ENCODE measurements at places on chromosomes 11 and 22. TPM values are rescaled to one million over a fixed set of nuclear protein-coding genes. Genes with fewer than 3 reads are reported as not detected.
A peak's percentile ranks its signal among the peaks of the same experiment; 100 is the strongest.

DNA sequence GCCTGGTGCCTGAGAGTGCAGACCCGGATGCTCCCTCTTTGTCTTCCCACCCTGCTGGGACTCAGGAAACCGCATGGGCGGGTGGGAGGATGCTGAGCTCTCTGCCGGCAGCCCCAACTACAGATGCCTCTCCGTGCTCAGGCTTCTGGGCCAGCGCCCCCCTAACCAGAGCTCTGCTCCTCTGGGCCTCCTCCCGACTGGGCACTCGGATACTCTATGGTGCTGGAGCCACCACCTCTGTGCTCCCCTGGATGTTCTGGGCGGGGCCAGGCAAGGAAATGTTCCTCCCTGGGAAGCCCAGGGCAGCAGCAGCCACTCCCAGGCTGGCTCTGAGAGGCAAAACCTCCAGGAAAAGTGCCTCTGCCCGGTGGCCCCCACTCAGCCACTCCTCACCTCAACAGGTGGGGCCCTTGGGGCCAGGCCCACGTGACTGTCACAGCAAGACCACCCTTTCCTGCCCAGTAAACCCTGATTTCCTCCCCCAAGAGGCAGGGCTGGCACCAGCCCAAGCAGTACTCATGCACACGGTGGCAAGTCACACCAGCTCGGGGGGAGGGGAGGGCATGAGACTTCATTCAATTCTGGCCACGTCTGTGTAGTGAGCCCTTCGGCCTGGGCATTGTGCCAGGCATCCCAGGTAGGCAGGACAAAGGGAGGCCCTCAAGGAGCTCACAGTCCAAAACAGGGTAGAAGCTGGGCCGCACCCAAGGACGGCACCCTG, 54.7 kb upstream of the TCF20 start:
- no peak for DNase-seq

GRCh38 chr11:84524422-84525051, 1102.6 kb downstream of the DLG2 start:
- DNase-seq, result no peak

GRCh38 chr11:28833670-28834069, 725.5 kb downstream of the METTL15 start:
- peak; percentile 65 for DNase-seq

- no peak for DNase-seq
Observed at GRCh38 chr11:94032725-94033124, 11.6 kb downstream of the HEPHL1 start.

GRCh38 chr11:86681483-86681756, 9.0 kb upstream of the ME3 start:
- DNase-seq, result no peak

DNA sequence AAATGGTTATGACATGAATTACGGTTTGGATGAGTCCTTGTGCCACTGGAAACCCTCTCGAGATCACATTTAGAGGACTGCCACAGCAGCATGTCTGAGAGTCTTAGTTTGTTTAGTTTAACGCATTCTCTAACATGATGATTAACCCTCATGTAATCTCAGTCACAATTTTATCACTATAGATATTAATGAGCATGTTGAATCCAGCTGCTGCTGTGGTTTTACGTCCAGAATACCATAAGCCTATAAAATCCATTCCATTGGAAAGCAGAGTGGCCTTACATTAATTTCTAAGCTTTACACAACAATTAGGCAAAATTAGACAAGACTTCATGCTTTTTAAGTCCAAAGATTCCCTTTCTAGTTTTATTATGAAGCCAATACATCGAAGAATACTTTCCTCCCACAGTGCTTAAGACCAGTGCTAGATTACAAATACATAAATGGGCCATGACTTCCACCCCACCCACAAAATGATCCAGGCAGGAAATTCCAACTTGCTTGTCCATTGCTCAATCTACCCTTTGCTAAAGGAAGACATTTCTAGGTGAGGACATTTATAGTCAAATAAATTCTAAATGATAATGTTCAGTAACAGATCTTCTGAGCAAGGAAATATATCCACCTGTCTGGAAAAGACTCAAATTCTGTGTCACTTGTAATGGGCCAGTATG, 3.5 kb upstream of the ELMOD1 start:
- DNase-seq, result peak; percentile 62

DNA sequence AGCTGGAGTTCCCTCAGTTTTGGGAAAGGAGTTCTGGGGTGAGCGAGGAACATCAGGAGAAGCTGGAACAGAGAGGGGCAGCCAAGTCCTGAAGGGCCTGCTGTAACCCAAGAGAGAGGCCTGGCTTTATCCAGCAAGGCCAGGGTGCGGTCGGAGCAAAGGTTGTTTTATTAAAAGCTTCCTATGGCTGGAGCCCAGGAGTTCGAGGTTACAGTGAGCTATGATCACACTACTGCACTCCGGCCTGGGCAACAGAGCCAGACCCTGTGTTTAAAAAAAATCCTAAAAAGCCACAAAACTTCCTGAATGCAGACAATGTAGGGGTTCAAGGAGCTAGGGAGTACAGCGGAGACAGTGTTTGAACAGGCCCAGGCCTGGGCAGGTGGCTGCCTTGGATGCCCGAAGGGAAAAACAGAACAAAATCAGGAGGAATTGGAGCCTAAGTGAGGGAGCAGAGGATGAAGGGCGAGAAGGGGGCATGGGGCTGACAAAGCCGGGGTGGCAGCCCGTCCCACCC, 22.2 kb upstream of the MALAT1 start:
- no peak for DNase-seq

DNA sequence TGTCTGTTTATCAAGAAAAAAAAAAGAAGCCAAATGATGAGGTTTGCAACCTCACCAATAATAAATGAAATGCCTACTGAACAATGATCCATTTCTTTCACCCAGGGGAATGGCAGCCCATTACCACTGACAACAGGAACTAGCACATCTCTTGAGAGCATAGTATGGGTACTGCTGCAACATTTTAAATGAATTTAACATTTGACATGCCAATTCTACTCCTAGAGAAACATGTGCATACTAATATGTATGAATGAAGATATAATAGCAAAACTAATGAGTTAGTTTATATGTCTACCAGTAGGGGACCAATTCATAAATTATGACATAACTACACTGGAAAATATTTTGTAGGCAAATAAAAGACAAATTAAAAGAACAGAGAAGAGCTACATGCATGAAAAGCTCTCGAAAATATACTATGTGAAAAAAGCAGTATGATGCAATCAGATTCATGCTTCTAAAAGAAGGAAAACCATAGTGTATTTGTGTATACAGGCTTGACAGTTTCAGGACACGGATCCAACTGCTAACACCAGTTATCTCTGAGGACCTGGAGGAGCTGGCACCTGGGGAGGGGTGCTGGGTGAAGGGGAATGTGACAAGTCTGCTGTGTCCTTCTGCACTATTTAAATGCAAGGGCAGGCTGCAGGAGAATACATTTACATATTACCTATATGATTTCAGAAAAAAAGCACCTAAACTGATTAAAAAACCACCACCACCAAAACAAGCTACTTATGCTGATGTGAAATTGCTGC, 6.9 kb downstream of the SMCO4 start:
- DNase-seq, result no peak

- no peak for DNase-seq
Observed at GRCh38 chr11:114129142-114129541, 69.6 kb downstream of the ZBTB16 start.

DNA sequence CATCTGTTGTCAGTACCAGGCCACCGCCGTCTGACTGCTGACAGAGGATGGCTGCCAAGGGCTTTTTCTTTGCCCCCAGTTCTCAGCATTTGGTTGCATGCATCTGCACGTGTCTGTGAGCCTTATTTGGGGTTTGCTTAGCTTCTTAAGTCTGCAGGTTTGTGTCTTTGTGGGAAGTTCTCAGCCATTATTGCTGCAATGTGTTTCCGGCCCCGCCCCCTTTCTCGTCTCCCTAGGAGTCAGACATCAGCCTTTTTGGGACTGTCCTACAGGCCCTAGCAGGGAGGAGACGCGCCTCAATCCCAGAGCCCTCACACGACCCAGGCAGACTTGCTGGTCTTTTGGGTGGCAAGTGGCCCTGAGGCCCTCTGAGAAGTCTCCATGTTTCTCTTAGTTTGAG, 8.0 kb downstream of the MOB2 start:
- DNase-seq, result no peak

GRCh38 chr22:40009292-40009774, 14.6 kb downstream of the FAM83F start:
- no peak for DNase-seq

DNA sequence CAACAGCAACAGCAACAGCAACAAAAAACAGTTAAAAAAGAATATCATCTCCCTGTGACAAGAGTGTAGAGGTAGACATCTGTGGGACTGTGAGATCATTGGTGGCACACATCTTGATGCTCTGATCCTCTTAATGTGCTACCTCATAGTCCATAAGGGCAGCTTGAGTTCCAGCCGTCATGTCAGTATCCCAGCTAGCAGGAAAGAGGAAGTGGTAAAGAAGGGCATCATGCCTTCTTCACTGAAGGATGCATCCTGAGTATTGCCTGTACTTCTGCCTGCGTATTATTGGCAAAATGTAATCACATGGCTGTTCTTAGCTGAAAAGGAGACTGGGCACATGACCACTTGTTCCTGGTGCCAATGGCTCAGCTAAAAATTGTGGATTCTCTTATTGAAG, 314.3 kb downstream of the TBC1D22A start:
- DNase-seq, result no peak

DNA sequence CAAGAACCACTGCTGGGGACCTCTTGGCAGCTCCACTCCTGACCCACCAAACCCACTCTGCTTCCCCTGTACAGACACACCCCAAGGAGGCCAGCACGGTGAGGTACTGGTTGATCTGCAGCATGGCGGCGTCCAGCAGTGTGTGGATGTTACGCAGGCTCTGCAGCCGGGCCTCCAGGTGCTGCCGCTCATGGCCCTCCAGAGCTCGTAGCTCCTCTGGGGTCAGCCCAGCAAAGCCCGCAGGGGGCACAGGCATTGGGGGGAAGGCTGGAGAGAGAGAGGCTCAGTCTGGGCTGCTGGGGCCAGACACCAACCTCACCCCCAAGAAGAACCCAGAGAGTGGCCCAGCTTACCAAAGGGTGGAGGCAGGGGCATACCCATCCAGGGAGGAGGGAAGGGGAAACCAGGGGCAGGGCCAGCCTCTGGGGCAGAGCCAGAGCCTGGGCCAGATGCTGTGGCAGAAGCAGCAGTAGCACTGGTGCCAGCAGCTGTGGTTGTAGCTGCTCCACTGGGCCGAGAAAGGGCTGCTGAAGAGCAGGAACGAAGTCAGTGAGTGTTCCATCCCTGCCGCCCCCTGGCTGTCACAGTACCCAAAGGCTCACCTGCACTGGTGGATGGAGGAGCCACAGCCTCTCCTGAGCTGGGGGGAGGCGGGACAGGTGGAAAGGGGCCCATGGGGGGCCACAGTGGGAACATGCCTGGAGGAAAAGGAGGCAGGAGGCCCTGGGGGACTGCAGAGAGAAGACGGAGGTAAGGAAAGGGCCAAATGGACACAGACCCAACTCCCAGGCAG, 4.5 kb downstream of the SYVN1 start:
- DNase-seq, result no peak

- DNase-seq, result no peak
Observed at GRCh38 chr22:37184380-37184755, 3.7 kb downstream of the C1QTNF6 start.

DNA sequence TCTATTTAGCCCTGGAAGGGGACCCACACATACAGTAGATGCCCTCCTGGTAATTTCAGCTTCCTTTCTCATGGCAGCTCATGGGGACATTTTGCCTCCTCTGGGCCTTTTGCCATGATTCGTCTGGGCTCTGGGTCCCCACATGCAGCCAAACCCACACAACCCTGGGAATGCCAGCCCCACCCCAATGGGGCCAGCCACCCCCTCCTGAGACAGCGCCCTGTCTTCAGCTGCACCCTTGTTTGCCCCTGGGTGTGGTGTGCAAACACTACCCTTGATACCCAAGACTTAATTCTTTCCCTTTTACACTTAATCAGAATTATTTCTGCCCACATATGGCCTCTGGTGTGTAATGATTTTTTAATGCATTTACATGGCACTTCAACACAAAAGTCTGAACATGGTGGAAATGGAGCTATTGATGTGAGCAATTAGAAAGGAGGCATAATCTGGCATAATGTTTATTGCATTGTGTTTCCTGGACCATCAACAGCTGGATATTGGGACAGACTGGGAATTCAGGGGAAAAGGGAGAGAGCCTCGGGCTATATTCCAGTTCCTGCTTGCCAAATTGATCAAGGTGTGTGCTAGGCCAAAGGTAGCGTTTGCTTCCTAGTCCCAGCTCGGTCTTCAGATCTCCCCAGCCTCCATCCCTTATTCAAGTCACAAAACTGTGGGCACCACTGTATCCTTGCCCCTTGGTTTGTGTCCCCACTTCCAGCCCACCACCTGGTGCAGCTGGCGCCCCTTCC, 85.0 kb upstream of the ANO1 start:
- no peak for DNase-seq

DNA sequence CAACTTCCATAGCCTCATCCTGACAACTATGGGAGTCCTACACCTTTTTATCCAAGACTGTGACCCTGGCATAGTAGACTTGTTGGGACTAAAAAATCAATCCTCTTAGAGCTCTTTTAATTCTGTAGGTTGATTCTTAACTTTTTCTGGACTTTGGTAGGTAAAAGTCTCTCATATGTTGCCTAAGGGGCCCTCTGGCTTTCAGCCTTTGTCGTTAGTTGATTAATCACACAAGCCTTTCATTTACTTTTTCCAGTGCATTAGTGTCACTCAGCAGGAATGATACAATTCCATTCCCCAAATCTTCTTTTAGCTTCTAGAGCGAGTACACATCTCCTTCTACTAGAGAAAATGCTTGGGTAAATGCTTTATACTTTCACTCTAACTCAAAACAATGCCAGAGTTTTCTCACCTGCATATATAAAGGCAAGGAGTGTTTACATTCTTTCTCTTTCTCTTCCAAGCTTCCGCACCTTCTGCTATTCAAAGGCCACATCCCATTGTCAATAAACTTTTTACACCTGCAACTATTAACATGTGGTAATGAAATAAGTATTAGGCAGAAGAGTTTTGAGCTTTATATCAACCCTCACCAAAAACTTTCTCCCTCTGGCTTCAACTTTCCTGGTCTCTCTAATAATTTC, 516.6 kb downstream of the FAM181B start:
- DNase-seq, result no peak

DNA sequence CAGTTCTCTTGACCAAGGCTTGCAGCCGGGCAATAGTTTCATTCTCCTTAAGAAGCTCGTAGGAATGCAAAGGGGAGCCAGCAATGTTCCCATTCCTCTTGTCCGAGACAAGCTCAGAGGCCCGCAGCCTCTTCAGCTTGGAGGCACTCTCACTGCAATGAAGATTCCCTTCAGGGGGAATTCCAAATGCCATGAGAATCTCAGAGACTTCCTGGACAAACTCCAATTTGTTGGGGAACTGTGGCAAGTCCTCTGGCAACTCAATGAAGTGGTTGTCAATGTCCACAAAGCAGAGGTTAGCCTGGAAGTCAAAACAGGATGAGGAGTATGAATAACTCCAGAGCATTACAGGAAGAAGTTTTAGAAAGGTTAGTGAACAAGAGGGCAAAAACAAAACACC, 84.4 kb downstream of the DENND5A start:
- no peak for DNase-seq

GRCh38 chr11:11733246-11733747, 108.5 kb upstream of the USP47 start:
- no peak for DNase-seq

- DNase-seq, result no peak
Observed at GRCh38 chr22:46389081-46389480, 53.6 kb downstream of the TRMU start.

The OR51I1 gene
- not detected for polyA plus RNA-seq

The RIMBP3C gene
- 0.06 TPM for polyA plus RNA-seq

The SCUBE1 gene
- polyA plus RNA-seq, result not detected

The CARD18 gene
- polyA plus RNA-seq, result not detected

The TNNI2 gene
- polyA plus RNA-seq, result not detected

The DGCR6L gene
- 65.8 TPM for polyA plus RNA-seq

The BARX2 gene
- not detected for polyA plus RNA-seq

The OR52E8 gene
- not detected for polyA plus RNA-seq

The CHCHD10 gene
- 22.1 TPM for polyA plus RNA-seq

Data from BJ (cell line).